ENCODE measurements at places on chromosomes 12 and 14. TPM values are rescaled to one million over a fixed set of nuclear protein-coding genes. Genes with fewer than 3 reads are reported as not detected.

COX8C gene
- not detected for total RNA-seq

PIWIL1 gene
- 0.45 TPM for total RNA-seq

LRRC10 gene
- not detected for total RNA-seq

- DNase-seq = no peak
Observed at GRCh38 chr14:102049258-102050025, 37.4 kb downstream of the HSP90AA1 start.

GRCh38 chr14:93462479-93462878 is 31.7 kb downstream of the UNC79 start:
- no peak for DNase-seq
